Activated effector memory CD4-positive, alpha-beta T cell treated with anti-CD3 and anti-CD28 coated beads, Interleukin-2, amount 50 U/mL, for 16 hours (primary cell): ENCODE measurements at places on chromosomes 3 and 15.

GRCh38 chr3:85576091-85576690, 617.4 kb downstream of the CADM2 start:
- peak; percentile 73 for DNase-seq

DNA sequence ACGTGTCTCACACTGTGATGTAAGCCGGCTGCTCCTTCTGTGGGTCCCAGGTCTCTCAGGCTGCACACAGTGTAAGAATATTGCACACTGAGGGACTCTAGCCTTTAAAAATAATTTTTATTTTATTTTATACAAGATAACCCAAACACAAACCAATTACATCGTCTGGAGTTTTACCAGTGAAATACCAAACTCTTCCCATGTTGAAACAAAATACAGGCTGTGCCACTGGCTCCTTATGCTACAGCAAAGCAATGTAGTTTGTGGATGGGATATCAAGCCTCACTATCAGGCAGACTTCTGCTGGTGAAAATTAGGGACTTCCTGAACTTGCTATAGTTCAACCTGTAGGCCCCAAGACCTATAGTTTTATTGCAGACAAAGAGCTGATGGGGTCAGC, 311.3 kb upstream of the SLCO3A1 start:
- DNase-seq = no peak

DNA sequence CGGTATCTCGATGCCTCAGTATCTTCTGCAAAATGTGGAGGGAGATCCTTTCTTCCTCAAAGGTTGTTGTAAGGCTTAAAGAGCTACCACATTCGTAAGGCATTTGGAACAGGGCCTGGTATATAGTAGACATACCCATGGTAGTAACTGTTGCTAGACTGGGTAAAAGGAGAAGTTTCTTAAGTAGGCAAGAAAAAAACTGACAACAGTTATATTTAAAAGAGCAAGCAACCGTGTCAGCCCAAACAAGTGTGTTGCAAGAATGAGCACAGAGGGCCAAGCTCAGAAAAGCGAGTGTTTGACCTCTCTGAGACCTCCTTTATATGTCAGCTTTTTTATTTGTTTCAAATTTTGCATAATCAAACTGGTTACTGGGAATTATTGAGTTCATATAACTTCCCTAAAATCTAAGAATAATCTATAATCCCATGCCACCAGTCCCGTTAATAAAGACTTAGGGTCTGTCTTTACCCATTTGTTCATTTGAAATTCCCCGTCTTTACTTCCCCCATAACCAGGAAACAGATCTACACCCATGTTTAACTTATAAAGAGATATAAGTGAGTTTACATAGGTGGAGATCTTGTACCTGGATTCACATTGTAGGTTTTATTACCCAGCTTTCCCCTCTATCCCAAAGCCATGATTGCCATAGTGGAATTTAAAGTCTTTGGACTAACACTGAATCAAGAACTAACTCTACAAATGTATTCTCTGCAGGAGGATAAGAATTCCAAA, 7.3 kb downstream of the B3GNT5 start:
- DNase-seq = no peak

- DNase-seq = no peak
Measured at GRCh38 chr3:49619649-49620048, 54.5 kb upstream of the APEH start.

DNA sequence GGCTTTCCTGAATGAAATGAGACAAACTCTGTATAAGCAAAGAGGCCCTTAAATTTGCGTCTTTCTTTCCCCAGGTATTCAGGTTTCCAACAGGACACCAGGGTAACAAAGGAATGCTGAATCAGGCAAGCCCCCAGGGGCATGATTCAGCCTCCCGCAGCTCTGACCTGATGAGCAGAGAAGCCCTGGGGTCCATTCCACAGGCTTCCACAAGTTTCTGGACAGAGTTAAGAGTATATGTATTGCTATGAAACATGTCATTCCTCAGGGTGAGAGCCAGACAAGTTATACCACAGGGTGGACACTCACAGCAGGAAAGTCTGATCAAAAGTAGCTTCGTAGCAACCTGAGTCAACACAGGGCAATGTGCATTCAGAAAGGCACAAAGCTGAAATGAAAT, 68.1 kb upstream of the CTNNB1 start:
- DNase-seq = no peak

DNA sequence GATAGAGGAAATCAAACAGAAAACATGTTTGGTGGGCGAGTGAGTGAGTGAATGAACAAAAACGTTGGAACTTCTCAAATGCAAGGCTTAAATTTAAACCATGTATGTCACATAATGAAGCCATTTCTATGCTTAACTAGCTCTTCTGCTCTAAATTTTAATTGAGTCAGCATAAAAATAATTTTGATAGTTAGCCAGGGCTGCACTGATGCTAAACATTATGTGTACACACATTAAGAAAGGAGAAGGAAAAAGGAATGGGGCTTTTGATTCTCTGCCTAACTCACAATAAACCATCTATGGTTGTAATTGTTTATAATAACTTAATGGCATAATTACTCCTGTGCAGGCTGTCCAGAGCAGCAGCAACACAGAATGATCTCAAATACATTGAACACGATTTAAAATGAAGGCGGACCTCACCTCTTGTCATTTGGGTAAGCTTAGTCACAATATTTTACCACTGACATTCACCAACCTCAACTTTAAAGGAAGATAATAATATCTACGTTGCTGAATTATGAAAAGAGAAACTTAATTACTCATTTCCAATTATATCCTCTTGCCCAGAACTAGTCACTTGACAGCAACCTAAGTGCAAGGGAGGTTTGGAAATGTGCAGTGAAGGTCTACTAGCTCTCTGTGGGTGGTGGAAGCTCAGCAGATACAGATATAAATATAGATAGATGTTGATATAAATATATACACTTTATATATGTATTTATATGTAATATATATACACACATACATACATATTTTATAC, 318.4 kb upstream of the TRIM42 start:
- DNase-seq = no peak
